Foreskin fibroblast (primary cell): ENCODE measurements at places on chromosomes 4 and X.

- no peak for DNase-seq
These were observed 959.1 kb upstream of the LCORL start for GRCh38 chr4:18980516-18981233.

DNA sequence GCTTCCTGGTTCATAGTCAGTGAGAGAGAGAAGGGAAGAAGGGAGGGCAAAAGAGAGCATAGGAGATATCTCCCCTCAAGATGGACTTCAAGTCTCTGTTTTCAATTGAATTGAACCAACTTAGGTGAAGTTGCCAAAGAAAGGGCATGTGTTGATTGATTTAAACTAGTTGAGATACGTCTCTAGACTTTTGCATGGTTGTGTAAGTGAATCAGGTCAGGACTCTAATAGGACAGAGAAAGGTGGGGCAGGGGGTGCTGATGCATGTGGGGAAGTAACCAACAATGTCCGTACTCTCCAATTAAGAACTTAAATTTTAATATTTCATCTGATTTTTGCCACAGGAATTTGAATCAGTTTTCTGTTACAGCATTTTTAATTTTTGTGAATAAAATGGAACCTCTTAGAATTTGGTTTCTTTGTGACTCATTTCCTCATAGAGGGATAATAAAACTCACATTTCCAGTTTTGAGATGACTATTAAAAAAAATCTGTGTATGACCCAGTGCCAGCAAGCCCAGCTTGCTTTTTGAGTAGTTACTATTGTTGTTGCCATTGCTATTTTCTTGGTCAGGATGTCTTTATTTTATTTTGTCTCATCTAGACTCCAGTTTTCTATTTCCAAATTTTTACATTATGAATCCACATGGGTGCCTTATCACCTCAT is 37.3 kb downstream of the SLIT2 start:
- DNase-seq = peak; percentile 47

DNA sequence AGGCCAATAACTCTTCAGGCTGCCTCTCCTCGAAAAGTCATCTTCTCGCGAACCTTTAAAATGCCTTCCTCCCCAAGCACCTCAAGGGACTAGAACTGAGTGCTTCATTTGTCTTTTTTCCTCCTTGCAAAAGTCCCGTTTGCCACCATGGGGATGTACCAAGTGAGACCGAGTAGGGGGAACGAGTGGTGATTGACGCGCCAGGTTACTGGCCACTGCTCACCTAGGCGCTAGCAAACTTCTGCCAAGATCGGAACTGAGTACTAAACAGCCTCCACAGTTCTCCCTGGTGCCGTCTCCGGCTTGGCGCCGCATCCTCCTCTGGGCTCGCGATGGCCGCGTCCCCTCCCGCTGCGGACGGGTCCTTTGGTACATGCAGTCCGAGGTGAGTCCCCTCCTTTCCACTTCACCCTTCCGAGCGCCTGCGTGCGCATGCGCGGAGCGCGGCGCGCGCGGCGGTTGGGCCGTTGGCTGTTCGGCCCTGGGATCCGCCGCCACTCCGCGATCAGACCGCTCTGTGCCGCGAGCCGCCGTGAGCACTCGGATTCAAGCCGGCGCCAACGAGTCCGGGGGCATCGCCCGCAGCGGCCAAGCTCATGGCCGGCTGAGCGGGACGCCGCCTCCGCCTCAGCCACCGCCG is at the start of gene CDK16:
Gene CDK16, plus strand, starts transcription at position 402 of the 640 bp plus-strand sequence. CDS start 4,877 bp downstream, outside the sequence.
- DNase-seq = peak; percentile 70

GRCh38 chrX:136822337-136823095 is 41.8 kb upstream of the ARHGEF6 start:
- no peak for DNase-seq

GRCh38 chr4:1008840-1009541 is 2.4 kb upstream of the FGFRL1 start:
- DNase-seq = no peak

- no peak for DNase-seq
These were observed 157.1 kb downstream of the SCFD2 start for GRCh38 chr4:53208753-53209152.

DNA sequence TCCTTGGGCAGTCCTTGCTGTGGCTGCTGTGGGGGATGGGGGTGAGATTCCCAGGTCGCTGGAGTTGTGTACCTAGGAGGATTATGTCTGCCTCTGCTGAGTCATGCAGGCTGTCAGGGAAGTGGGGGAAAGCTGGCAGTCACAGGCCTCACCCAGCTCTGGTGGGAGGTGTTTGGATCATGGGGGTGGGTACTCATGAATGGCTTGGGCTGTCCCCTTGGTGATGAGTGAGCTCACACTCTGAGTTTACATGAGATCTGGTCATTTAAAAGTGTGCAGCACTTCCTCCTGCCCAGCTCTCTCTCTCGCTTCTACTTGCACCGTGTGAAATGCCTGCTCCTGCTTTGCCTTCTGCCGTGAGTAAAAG is 24.6 kb upstream of the PDLIM3 start:
- peak; percentile 26 for DNase-seq

GRCh38 chr4:7805533-7806337 is 133.9 kb downstream of the AFAP1 start:
- DNase-seq = peak; percentile 78

DNA sequence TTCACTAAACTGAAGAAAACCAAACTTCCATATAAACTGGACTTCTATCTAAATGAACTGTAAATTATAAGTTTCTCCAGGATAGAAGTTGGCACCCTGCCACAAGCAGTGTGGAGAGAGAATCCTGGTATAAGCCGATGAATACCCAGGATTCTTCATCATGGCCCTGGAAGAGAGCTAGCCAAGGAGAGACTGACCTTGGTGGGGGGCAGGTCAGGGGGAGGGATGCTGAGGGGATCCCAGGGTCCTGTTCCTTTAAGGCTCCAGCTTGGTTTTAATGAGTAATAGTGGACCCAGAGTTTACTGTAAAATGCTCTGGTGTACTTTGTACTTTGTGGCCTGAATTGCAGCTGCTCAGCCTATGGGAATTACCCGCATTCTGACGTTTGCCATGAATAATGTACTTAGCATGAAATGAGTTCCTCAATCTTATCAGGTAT is 16.9 kb downstream of the RASSF6 start:
- peak; percentile 49 for DNase-seq

DNA sequence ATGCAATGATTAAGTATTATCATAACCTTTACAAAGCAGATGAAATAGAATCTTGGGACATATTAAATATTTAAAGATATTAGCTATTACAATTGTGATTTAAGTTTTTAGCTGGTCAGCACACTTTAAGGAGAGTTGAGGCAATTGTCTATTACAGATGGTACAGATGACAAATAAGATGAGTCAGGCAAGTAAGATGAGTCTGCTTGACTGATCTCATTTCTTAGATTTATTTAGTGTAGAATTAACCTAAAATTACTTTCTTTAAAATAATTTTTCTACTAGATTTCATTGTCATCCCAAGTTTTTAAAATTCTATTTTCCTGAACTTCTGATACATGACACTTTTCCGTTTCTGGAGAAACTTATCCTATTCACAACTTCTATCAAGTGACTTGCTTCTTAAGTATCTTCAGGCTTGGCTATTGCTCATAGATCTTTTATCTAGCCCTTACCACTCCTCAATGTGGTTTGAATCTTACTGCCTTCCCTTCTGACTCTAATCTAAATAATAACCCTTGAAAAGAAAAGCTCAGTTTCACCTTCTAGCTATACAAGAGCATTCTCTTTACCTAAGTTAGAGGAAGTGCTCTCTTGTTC is 32.9 kb downstream of the CXCL1 start:
- peak; percentile 69 for DNase-seq

GRCh38 chr4:5927747-5928146 is 34.9 kb upstream of the CRMP1 start:
- no peak for DNase-seq

DNA sequence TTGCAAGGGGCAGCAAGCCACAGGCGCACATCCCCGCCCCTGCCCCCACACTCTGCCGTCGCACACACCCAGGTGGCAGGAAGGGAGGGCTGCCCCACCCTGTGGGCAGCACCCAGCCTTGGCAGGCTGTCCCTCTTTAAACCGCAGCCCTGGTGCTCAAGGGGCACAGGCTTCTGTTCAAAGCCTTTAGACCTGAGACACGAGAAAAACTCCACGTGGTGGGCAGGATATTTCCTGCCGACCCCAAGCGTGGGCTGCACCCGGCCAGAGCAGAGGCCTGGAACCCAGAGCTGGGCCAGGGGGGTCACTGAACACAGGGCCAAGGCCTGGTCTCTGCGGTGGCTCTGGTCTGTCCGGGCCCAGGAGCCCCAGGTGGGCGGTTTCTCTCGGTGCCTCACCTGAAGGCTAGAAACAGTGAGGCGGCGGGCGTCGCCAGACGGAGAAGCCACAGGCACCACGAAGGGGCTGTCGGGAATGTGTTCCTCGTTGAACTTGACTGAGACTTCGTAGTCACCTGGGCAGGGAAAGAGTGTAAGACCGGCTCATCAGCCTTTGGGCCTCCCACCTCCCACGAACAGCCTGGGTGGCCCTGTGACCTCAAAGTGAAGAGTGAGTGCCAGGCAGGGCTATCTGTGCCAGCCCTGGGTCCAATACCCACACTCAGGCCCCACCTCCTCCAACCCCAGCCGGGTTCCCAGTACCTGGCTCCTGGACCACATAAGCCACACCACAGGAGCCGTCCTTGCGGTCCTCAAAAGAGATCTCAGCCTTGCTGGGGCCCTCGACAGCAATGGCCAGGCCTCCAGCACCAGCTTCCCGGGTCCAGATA is 23.0 kb downstream of the FLNA start:
- peak; percentile 2 for DNase-seq

DNA sequence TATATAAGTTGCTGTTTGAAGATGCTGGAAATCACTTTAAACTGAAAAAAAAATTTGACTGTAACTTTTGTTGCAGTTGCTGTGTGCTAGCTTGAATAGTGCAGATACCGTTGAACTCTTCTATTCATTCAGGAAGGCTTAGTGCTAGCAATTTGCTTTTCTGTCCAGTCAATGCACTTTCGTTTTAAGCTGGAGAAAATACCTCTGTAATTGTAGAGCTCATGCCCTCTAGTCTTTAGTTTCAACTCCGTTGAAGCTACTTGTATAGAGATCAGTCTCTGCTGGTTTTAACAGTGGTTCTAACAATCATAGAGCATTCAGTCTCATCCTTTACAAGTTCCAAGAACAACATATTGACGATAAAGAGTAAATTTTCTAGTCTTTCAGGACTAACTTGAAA is 49.0 kb upstream of the TRPC3 start:
- no peak for DNase-seq

DNA sequence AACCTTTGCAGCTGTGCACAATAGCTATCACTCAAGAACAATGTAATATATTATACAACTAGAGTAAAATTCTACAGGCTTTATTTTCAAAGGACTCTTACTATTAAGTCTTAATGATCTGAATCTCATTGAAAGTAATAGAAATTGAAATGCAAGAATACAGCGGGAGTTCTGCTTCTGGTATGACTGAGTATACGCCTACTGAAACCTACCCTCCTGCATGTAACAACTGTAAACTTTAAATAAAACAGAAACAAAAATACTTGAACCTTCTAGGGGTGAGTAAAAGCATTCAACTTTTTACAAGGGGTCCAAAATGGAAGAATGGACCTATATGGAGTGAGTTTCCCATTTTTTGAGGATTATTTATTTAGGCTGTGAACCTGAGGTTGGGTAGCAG is 13.5 kb downstream of the DCHS2 start:
- no peak for DNase-seq

DNA sequence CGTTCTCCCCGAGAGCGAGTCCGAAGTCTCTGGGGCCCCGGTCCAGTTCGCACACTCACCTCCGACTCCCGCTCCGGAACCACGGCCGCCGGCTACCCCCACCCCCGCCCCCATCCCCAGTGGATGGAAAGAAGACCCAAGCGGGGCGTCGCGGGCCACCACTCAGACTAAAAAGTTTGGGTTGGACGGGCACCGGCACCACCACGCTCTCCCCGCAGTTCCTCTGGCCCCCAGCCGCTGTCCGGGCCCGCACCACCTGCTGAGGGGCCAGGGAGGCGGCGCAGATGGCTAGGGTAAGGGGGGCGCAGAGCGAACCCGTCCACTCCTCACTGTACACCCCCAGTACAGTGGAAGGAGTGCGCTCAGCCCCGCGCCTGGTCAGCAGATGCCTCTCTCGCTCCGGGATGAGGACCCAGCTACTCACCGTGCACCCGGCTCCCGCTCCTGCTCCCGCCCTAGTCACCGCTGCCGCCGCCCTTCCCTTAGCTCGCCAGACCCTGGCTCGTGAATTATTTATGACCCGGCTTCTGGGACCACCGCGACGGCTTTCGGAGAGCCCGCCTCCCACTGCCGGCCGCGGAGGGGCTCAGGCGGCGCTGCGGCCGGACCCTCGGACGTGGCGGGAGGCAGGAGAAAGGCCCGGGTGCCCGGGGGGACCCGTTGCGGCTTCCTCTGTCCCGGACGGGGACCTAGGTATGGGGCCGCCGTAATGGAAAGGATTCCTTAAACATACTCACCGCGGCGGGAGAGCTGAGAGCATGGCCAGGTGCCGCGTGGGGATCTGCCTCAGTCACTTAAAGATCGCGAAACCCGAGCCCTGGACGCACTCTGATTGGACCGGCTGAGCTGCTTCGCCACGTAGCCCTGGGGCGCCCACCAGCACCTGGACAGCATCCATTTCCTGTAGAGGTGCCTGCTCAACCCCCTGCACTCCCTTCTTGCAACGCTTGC is at the start of gene PROM1:
Gene PROM1, minus strand, starts transcription at position 783 of the 951 bp plus-strand sequence. CDS start 8,117 bp downstream, outside the sequence.
- peak; percentile 16 for DNase-seq

GRCh38 chr4:45578874-45579273 is 545.0 kb downstream of the GABRG1 start:
- no peak for DNase-seq

DNA sequence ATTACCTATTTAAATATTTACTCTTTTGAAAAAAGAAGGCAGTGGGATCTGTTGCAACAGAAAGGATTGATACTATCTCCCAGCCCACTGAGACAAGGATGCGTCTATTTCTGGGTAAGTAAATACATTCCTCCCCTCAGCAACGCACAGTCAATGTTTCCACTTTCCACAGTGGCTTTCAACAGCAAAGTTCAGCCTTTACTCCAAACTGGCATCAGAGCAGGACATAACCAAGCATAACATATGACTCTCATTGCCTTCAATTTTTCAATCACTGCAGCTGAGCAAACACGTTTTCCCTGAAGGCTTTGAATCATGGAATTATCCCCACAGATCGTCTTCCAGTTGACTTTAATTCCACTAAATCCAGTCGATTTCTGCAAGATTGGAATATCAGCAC is 160.3 kb upstream of the FRG1 start:
- no peak for DNase-seq

GRCh38 chr4:5960252-5960880 is 57.9 kb downstream of the C4orf50 start:
- DNase-seq = no peak

GRCh38 chr4:2753436-2753835 is 2.7 kb downstream of the TNIP2 start:
- DNase-seq = no peak

GRCh38 chr4:176271749-176272148 is 2.7 kb upstream of the ASB5 start:
- DNase-seq = peak; percentile 85

GRCh38 chrX:148501386-148502066 is 1.1 kb downstream of the AFF2 start:
- no peak for DNase-seq

- DNase-seq = no peak
These were observed 60.4 kb upstream of the TAF9B start for GRCh38 chrX:78199851-78200250.

GRCh38 chr4:36574816-36575215 is 293.4 kb downstream of the DTHD1 start:
- DNase-seq = no peak

GRCh38 chr4:164293203-164293602 is 460.7 kb upstream of the SMIM31 start:
- no peak for DNase-seq

- peak; percentile 62 for DNase-seq
These were observed 9.9 kb downstream of the TNIP2 start for GRCh38 chr4:2745981-2746806.

GRCh38 chrX:133999031-133999705 is 13.8 kb upstream of the GPC3 start:
- DNase-seq = no peak

GRCh38 chr4:60709061-60709460 is 491.1 kb upstream of the ADGRL3 start:
- no peak for DNase-seq
